ENCODE measurements at places on chromosomes 11 and 22.

DNA sequence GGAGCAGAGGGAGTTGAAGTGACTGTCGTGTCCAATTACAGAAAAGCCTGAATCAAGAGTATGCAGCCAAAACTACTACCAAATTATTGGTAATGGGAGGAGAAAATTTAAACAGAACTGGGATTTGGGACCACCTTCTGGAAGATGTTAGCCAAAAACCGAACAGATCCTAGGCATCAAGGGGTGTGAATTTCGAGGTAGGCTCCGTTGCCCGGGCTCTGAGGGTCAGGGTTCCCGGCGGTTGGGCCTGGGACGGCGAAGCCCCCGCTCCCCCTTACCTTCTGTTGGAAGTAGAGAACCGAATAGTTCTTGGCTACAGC lies 313 bp downstream of the PRCP start:
- DNase-seq = no peak

DNA sequence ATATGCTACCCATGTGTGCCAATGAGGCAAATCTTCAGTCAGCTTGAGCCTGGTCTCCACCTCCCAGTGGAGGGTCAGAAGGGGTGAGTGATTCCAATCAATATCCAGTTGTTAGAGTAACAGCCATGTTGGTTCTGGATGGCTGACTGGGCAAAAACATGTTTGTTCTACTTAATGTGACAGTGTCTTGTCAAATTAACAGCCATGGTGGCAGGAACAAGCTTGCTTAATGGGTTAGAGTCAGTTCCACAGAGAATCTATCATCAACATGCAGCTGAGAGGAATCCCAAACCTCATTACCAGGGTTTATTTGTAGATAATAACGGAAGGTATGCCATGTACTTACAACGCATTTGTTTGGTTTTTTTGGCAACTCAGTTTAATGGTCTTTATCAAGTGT lies 133.2 kb downstream of the SLC17A6 start:
- no peak for DNase-seq

GRCh38 chr11:27179334-27179733 lies 138.7 kb downstream of the BBOX1 start:
- DNase-seq = no peak

GRCh38 chr11:74318241-74318932 lies 6.9 kb upstream of the P4HA3 start:
- no peak for DNase-seq

DNA sequence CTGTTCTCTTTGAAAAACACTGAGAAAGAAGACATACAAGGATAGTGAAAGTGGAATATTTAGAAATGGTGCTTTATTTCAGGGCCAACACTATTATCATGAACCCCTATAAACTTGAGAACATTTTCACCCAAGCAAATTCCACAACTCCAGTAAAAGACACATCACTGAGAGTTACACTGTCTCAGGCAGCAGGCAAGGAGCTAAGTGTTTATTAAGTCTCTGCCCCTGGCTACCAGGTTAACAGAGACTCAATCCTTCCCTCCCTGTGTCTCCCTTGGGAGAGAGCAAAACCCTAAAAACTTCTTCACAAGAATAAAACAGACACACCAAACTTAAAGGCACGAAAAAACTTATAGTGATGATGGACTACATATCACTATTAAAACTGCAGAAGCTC lies 18.5 kb downstream of the MPPED2 start:
- DNase-seq = no peak

- no peak for DNase-seq
These were observed 294.4 kb downstream of the MN1 start for GRCh38 chr22:27507111-27507611.

GRCh38 chr22:32800158-32800882 lies 1.2 kb upstream of the TIMP3 start:
- DNase-seq = no peak

GRCh38 chr11:12003815-12004214 lies 4.6 kb downstream of the DKK3 start:
- no peak for DNase-seq

DNA sequence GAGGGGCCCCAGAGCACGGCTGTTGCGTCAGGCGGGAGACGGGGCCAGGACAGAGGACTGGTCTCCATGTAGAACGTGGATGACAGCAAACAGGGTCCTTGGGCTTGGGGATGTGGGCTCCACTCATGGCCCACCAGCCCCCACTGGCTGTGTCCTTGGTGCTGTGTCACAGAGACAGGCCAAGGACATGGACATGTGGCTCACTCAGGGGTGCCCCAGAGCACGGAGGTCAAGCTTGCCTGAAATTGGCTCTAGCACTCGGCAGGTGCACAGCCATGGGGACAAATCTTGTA lies 14.4 kb downstream of the FADS2 start:
- no peak for DNase-seq

DNA sequence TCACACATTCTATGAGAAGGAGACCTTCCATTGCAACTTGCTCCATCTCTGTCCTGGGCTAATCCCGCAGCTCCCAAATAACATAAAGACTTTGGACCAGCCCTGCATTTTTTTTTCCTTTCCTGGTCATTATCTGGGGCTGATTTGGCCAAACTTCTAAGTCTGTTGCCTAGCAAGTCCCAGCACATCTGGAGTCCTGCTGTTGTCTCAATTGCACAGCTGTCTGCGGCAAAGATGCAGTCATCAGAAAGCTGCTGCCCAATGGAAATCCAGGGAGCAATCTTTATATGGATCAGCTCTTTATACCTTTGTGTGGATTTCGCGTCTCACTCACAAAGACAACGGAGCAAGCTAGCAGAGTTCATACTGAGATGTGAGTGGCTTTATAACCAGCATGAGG lies 105.9 kb downstream of the NXPE2 start:
- DNase-seq = no peak

DNA sequence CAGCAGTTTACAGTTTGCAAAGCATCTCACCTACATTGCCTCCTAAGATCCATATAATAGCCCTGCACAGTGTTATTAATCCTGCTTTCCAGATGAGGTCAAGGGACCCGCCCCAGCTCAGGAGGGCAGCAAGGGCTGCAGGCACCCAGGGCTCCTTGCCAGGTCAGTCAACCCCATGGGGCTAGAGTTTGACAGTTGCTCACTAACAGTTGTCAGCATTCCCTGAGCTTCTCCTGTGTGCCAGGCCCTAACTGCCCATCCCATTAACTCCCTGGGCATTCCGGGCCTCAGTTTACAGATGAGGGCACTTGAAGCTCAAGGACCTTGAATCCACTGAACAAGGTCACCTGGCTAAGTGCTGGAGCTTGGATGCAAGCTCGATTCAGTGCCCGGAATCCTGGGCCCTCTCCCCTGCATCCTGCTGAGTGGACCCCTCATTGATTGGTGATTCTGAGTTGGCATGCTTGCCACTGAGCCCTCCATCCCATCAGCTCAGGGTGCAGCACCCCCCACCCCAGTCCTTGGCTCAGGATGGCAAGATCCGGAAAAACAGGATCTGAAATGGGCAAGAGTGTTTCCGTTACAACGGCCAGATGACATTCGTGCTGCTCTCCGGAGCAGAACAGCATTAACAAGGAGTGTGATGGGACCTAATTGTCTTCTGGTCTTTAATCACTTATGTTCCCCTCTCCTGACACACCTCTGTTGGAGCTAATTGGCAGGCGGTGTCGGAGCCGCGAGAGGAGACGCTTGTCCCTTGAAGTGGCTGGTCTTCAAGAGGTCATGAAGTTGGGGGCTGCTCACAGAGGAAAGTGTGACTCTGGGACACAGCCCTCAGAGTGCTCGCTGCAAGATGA lies 87.4 kb upstream of the SHISAL1 start:
- no peak for DNase-seq

- no peak for DNase-seq
These were observed at the start of gene SPDYC for GRCh38 chr11:65170058-65170534. Gene SPDYC, plus strand, starts transcription at chr11:65170233. Its CDS starts 1,125 bp downstream, at chr11:65171358.

GRCh38 chr11:2268729-2269600 lies 1.4 kb downstream of the ASCL2 start:
- DNase-seq = peak; percentile 66

GRCh38 chr11:83970061-83970671 lies 684.0 kb upstream of the CCDC90B start:
- DNase-seq = no peak

GRCh38 chr11:88402784-88403183 lies 65.2 kb upstream of the CTSC start:
- no peak for DNase-seq

- no peak for DNase-seq
These were observed 86.9 kb downstream of the STIM1 start for GRCh38 chr11:3942160-3942955.

GRCh38 chr22:17366830-17367229 lies 2.4 kb upstream of the CECR2 start:
- peak; percentile 31 for DNase-seq

GRCh38 chr11:123672568-123672967 lies 18.1 kb upstream of the SCN3B start:
- DNase-seq = no peak

GRCh38 chr11:129770993-129771392 lies 44.7 kb upstream of the TMEM45B start:
- DNase-seq = no peak

DNA sequence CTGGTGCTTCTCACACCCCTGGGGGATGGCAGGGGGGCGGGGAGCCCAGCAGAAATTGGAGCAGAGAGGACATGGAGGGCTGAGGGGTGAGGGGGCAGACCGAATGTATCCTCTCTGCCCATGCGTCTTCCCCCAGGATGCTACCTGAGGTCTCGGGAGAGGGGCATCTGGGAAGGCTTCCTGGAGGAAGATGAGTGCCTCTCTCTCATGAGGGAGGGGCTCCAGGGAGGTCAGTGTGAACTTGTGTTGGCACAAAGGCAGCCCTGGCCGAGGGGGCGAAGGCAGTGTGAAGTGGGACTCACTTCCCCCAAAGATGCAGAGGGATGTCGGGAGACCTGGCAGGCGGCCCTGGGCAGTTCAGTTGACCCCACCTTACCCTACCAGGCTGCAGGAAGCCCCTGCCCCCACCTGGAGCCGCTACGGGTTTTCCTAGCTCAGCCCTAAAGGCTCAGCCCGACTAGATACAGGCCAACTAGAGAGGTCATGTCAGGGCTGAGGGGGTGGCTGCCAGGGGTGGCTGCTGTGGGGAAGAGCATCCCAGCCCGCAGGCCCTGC lies 10.4 kb downstream of the ASCL2 start:
- no peak for DNase-seq

- no peak for DNase-seq
These were observed 8.9 kb downstream of the FIBIN start for GRCh38 chr11:27002838-27003237.

DNA sequence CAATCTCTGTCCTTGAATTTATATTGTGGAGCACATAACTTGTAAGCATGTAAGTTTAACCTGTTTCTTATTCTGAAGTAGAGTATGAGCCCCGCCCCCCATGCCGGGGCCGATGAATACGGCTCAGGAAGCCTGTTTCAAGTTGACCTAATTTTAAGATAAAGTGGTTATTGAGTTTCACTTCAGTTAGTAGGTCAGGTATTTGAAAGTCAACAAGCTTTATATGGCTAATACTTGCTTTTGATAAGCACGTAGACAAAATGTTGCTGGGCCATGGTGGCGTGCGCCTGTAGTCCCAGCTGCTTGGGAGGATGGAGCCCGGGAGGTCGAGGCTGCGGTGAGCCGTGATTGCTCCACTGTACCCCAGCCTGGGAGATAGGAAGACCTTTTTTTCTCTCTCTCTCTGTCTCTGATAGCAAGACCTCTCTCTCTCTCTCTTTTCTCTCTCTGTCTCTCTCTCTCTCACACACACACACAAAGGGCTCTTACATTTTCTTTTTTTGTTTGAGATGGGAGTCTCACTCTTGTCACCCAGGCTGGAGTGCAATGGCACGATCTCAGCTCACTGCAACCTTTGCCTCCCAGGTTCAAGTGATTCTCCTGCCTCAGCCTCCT lies 14.4 kb downstream of the YWHAH start:
- DNase-seq = no peak

DNA sequence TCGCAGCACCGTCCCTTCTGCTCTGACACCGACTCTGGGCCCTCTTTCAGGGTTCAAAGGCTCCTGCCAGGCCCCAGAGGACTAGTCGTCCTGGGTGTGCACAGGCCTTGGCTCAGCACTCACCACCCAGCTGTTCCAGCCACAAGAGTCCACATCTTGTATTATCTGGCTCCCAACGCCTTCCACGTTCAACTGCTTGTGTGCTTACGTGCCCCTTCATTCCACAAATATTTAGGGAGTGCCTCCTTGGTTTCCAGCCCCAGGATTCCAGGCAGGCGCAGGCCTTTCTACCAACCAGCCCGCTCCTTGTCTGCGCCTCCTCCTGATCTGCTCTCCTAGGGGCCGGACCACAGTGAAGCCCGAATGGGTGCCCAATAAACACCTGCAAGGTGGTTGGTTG lies 70.9 kb downstream of the SCUBE1 start:
- no peak for DNase-seq

DNA sequence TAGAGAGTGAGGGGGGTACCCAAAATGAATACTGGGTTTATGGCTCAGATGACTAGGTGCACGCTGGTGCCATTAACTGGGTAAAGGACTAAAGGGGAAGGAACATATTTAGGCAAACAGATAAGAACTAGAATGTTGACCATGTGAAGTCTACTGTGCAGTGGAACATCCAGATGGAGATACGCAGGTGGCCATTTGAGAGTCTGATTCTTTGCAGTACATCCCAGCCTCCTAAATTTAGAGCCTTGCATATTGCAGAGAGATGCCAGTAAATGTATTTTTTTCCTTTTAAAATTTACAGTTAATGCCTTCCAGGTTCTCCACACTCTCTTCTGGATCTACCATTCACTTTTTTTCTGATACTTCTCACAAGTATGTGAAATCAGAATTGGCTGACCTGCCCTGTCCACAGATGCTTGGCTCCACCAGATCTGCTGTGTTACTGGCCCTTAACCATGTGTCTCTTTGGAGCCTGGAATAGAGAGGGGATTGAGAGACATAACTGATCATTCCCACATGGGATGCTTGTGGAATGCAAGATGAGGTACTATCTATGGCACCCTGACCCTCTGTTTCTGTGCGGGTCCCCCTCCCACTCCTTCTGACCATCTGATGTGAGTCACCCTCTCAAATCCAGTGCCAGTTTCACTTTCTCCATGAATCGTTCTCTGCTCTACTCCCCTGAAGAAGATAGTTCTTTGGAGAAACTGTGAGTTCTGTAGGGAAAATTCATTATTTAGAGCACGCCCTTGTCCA lies 77.0 kb upstream of the NCAM1 start:
- DNase-seq = no peak

GRCh38 chr22:17369439-17370025 lies at the start of gene CECR2:
Gene CECR2, plus strand, starts transcription at chr22:17369460. Its CDS starts 324 bp downstream, at chr22:17369784.
- DNase-seq = no peak

GRCh38 chr22:43819421-43819921 lies 7.4 kb upstream of the EFCAB6 start:
- DNase-seq = no peak

- DNase-seq = no peak
These were observed 103.2 kb upstream of the KIRREL3 start for GRCh38 chr11:127103586-127104388.

DNA sequence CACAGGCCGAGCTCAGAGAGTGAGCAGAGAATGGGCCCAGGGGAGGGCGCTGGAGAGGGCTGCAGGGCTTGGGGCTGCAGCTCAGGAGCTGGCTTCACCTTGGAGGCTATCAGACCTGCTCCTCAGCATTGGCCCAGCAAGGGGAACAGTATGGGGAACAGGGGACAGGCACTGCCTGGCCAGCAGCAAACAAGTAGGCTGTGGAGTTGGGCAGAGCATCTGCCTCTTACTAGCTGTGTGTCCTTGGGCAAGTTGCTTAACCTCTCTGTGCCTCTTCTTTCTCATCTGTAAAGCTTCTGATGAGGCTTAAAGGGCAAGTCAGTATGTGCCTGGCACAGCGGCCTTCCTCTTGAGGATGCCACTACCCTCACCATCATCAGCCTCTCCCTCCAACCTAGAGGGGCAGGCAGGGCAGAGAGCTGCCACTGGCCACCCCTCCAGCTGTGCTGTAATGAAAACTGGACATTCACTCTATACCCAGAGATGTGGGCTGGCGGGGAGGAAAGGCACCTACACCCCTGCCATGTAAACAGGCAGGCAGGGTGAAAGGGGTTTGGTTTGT lies 7.5 kb upstream of the CDKN1C start:
- peak; percentile 61 for DNase-seq

Measured in Calu3 (cell line).